ENCODE measurements at places on chromosomes 2 and 18.

DNA sequence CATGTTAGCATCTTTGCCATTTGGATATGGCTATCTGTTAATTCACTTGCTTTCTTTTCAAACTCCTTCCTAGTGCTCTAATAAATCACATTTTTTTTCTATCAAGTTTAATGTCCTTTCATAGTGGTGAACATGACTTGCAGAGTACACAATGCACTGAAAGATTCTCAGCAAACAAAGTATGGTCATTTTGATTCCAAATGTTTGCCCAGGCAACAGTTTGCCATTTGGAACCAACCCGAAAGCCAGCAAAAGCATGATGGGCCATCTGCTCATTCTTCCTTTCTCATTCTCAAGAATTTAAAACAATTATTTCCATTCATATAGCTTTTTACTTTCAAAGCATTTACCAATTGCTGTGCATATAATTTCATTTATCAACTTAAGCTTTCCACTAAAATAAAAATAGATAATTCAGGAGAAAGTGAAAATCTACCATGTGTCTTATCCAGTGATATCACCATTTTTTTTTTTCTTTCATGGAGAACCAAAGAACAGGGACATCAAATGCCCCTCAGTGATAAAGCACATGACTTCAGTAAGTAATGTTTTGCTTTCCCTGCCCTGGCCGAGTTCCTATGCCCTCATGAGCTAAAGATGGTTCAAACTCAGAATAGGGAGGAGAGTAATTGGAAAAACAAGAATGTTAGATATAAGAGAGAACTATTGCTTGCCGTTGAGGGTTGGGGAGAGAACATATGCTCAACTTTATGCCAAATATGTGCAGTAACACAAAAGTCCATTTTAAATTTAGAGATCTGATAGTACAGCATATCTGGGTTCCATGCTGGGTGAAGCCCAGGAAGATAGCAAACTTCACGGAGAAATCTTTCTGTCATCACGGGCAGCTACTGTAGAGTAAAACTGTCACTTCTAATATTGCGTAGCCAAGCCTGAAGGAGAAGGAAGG lies 62.1 kb downstream of the HNMT start:
- DNase-seq, result no peak

DNA sequence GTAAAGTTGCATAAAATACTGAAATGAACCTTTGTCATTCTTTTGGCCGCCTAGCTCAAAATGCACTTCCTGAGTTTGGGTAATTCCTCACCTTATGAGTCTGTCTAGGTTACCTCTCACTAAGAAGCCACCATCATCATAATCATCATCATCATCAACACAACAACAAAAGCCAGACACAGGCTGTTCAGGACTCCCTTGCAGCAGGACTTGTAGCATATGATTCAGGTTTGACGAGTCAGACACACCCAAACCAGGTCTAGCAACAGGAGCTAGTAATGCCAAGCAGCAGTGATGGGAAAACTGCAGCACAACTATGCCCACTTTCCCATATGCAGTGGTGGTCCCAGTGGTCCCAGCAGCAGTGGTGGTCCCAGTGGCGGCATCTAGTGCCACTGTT lies 2.8 kb upstream of the SGO2 start:
- no peak for DNase-seq

DNA sequence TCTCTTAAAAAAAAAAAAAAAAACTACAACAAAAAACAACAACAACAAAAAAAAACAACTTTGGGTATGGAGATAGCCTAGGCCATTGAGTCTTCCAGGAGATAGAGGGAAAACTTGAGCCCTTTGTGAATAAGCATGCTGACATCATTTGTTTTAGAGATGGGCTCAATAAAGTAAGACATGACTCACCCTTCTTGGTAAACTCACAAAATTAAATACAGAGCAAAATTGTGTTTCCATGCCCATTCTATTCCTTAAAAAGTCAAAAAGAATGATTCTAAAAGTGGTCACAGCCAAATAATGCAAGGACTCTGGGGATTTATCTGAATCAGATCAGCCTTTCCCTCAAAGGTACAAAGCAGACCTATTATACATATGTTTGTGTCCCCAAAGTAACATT lies 117.4 kb downstream of the ETAA1 start:
- DNase-seq, result no peak

DNA sequence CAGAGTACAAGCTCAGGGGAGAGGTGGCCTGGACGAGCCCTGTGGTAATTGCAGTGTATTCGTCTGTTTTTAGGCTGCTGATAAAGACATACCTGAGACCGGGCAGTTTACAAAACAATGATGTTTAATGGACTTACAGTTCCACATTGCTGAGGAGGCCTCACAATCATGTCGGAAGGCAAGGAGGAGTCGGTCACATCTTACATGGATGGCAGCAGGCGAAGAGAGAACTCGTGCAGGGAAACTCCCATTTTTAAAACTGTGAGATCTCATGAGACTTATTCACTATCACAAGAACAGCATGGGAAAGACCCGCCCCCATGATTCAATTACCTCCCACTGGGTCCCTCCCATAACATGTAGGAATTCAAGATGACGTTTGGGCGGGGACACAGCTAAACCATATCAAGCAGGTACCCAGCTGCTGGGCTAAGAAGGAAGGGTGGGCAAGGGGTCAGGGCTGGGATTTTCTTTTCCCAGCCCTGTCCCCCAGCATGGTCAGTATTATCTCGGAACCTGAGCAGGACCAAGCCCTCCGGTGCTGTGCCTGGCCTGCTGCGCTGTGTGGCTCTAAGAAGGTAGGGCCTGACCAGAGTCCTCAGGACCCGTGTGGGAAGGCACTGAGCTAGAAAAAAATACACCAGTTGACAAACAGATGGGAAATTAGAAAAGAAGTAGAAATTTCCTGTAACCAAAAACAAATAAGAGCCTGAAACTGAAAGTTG lies 78.6 kb upstream of the SH3BP4 start:
- no peak for DNase-seq

GRCh38 chr2:48315896-48316194 lies 214.1 kb upstream of the STON1 start:
- DNase-seq, result peak; percentile 59

DNA sequence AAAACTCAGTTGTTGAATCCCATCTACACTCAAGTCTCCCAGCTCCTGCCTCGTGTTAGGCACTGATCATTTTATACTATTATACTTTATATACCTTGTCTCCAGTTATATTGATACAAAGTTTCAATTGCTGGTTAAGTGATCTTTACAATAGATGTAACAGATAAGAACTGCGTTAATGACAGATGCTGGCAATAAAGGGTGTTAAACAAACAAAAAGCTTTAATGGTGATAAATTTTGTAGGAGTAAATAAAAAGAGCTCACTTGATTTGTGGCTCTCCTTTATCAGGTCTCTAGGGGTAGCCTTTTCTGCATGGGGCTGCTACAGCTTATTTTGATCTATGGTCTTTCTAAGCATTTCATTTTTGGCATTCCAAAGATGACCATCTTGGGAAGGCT lies 106.9 kb upstream of the GAREM1 start:
- DNase-seq, result no peak

GRCh38 chr2:149767516-149767974 lies 180.0 kb upstream of the MMADHC start:
- DNase-seq, result no peak

- DNase-seq, result no peak
These were observed 49.8 kb upstream of the OTX1 start for GRCh38 chr2:63000801-63001200.

DNA sequence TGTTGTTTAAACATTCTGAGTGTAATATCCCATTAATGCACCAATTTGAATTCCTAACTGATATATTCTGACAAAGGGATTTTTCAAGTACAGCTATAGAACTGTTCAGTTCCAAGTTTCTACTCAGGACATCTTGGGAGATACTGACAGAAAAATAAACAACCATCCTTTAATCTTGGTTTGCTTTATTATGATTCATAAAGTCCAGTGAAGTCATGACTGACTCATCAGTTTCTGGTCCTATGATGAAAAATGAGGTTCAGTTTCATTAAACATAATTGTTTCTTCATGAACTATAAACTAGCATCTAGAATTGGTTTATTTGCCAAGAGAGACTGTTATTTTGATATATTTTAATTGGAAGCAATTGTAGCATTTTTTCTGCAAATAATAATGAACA lies 896.2 kb downstream of the CCDC85A start:
- DNase-seq, result no peak

DNA sequence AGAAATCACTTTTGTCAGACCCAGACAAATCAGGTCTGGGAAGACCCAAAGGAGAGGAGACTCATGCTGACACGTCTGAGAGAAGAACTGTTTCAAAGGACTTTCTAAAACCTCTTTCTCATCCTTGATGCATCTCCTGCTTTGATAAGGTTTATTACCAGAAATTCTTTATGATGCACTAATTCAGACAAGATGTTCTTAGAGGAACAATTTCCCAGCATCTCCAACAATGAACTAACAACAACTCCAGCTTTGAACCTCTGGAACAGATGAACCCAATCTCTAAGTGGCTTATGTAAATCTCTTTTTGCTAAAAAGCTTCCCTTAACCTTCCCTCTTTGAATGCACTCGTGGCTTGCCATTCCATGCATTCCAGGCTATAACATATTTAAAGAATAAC lies 15.9 kb upstream of the SERPINB11 start:
- no peak for DNase-seq
